ENCODE measurements at places on chromosomes 2 and 18.

DNA sequence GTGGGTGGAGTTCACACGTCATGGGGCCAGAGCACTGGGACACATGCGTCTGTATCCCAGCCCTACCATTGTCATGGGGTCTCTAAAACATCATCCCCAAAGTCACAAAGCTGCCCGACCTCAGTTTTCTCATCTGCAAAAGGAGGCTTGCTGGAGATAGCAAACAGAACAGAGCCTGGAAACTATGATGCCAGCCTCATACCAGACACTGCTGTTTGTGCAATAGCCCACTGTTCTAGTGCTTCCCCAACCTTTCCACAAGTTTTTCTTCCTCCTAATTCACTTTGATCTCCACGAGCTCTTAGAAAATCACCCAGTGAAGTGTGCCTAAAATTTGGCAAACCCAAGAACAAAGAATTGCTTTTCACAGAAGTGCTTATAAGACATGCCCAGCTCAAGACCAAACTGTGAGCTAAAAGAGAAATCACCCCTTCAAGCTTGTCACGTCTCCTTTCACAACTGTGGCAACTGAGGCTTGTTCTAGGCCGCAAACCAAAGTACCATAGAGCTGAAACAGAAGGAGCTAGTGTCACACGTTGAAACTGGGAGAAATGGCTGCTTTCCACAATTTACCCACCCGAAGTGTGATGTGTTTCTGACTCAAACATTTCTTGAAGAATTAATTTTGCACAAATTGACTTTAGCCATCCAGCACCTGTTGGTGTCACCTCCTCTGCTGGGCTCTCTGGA, 162.7 kb upstream of the ID2 start:
- DNase-seq: no peak

DNA sequence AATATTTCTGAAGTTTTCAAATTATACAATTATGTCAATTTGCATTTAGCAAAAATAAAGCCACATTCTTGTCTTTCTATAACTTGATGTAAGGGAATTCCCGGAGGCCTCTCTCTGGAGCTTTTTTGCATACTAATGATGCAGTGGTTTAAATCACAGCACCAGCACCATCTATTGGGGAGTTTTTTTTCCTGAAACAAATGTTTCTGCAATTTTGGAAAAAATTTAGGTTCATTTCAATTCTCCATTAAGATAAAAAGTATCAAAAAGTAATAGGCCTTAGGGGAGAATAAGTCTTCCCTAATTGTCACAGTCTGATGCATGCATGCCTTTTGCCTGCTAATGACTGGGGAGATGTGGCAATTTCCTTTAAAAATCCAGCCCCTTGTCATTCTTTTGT, 13.5 kb downstream of the CBLN2 start:
- DNase-seq: no peak

DNA sequence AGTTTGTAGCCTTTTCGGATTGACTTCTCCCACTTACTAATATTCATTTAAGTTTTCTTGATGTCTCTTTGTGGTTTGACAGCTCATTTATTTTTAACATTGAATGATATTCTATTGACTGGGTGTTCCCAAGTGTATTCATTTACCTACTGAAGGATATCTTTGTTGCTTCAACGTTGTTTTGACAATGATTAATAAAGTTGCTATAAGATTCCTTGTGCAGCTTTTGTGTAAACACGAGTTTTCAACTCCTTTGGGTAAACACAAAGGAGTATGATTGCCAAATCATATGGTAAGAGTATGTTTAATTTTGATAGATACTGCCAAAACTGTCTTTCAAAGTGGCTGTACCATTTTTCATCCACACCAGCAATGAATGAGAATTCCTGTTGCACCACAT, 1200.9 kb downstream of the DSC3 start:
- DNase-seq: no peak

- DNase-seq: peak; percentile 67
Observed at GRCh38 chr18:44679056-44679913, 1.4 kb upstream of the SETBP1 start.

- no peak for DNase-seq
Observed at GRCh38 chr18:25563346-25563745, 211.4 kb upstream of the ZNF521 start.

- no peak for DNase-seq
Observed at GRCh38 chr2:136191041-136191440, 73.1 kb upstream of the CXCR4 start.

DNA sequence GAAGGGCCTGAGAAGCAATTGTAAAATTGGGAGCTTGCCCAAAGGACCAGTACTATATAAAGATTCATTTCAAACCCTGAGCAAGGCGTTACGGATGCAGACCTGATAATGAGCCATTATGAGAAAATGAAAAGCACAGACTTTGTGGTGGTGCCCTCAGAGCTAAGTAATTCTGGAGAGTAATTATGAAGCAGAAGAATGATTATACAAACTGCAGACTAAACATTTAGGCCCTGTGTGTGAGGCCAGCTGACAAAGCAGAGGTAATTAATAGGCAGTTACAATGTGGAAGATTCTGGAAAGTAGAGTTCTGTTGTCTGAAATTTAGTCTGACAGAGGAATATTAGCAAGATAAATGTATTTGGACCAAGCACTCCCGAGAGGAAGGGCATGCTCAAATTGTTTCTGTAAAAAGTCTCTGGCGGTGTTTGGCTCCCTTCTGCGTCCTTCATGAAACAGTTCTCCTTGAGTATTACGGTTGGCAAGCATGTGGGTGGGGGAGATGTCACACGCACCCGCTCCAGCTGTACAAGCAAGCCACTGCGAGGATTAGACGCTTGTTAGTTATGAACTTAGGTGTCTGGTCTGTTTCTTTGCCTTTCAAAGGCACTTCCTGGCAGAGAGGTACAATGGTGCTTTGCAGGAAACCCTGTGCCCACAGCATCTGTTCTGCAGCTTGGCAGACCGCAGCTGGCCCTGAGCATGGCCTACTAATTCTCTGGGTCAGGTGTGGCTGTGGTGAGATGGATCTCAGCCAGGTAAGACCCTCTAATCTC, 45.5 kb downstream of the CDC42EP3 start:
- peak; percentile 58 for DNase-seq

DNA sequence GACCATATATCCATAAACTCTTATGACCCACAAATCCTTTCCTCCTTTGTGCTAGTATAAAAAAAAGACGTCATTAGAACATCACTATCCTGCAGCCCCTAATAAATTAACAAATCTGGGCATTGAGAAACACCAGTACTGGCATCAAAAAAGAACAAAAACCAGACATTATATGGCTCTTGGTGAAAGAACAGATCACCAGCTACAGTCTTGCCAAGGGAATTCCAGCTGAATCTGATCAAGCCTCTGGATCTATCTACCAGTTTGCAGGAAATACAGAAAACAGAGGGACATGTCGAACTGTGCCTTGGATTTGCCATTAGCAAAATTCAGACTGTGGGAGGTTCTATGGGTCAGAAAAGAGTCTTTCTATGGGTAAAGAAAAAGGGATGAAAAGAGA, 93.7 kb upstream of the DDX18 start:
- DNase-seq: no peak

DNA sequence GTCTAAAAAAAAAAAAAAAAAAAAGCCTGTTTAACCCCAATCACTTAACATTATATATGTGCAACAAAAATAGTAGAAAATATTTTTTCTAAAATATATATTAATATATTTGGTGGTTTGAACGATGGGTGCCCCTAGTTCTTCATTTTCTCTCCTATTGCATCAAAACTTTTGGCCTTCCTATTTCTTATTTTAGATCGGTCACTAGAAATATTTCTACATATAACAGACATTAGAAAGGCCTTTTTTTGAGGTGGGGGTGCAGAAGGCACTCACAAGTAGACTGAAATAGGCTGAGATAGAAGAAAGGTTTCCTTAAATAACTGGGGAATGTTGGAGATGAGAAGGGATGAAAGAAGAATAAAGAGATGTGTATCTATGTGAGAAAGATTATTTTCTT, 49.3 kb upstream of the AP1S3 start:
- no peak for DNase-seq

DNA sequence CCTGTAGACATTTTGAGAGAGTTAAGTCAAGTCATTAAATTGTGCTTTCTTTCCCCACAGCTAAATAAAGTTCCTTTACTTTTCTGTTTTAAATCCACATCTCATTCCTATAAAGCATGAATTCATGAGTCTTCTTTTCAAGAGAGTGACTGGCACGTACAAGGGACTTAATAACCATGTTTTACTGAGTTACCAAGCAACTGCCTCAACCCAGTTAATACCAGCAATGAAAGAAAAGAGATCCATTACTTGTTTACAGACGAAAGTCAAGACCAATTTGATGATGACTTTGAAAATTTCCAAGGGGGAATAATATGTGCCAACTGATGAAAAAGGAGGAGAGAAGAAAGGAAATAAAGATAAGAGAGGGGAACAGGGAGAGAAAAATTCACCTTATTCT, 1082.5 kb upstream of the GYPC start:
- DNase-seq: no peak

DNA sequence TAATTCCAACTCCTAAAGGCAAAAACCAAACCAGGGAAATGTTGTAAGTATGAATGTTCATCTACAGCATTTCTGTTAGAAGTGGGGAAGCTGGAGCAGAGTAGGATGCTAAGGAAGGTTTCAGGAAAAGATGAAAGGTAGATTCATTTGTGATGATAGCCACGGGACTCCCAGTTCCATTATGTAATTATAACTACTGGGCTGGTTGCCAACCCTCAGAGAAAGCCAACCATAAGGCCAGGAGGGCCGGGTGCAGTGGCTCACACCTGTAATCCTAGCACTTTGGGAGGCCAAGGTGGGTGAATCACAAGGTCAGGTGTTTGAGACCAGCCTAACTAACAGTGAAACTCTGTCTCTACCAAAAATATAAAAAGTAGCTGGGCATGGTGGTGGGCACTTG, 288.9 kb upstream of the ETAA1 start:
- DNase-seq: no peak

- DNase-seq: no peak
Observed at GRCh38 chr2:225911019-225911418, 511.5 kb downstream of the NYAP2 start.

- DNase-seq: no peak
Observed at GRCh38 chr2:191580581-191580980, 97.4 kb upstream of the NABP1 start.

GRCh38 chr2:68784188-68784587, 49.6 kb downstream of the ARHGAP25 start:
- DNase-seq: no peak

- DNase-seq: no peak
Observed at GRCh38 chr2:152479282-152479681, 144.3 kb downstream of the FMNL2 start.

DNA sequence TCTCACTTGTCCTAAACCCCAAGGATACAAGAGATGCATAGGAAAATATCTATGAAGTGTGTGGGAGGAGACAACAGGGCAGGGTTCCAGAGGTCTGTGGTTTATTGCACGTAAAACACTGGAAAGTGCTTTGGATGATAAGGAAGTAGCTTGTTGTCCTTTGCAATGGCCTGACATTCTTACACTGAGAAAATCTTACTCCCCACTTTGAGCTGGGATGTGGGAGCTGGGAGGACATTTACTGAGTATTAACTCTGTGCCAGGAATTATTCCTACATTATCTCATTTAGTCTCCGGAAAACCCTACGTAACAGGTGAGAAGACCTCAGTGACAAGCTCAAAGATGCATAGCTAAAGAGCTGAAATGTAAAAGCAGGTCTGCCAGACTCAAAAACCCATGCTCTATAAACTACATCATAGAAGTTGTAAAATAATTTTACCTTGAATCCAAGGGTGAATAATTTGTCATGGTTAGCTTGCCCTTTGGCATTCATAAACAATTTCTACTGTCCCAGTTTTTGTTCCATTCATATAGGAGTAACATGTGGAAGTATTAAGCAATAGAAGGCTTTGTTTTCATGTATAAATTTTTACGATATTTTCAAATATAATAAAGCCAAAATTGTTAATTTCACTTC, 9.2 kb upstream of the GALNT3 start:
- DNase-seq: no peak

Measured in stimulated activated naive CD4-positive, alpha-beta T cell treated with Interleukin-2 at 50 U/mL for 16 hours (primary cell).